CD4-positive, CD25-positive, alpha-beta regulatory T cell (primary cell): ENCODE measurements at places on chromosomes 1 and 21. TPM values are rescaled to one million over a fixed set of nuclear protein-coding genes. Genes with fewer than 3 reads are reported as not detected.

TADA1 gene
- 12.7 TPM for total RNA-seq

DNA sequence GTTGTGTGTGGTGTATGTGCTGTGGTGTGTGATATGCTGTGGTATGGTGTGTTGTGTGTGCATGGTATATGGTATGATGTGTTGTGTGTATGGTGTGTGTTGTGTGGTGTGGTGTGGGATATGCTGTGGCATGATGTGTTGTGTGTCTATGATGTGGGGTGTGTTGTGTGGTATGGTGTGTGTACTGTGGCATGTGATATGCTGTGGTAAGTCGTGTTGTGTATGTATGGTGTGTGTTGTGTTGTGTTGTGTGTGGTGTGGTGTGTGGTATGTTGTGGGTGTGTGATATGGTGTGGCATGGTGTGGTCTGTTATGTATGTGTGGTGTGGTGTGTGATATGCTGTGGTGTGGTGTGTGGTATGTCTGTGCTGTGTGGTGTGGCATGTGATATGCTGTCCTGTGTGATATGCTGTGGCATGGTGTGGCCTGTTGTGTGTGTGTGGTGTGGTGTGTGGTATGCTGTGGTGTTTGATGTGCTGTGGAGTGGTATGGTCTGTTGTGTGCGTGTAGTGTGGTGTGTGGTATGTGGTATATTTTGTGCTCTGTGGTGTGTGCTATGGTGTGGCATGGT lies 318.0 kb downstream of the PTPRU start:
- DNase-seq = no peak

- no peak for DNase-seq
Observed at GRCh38 chr1:100458661-100459357, 79.1 kb upstream of the GPR88 start.

DNA sequence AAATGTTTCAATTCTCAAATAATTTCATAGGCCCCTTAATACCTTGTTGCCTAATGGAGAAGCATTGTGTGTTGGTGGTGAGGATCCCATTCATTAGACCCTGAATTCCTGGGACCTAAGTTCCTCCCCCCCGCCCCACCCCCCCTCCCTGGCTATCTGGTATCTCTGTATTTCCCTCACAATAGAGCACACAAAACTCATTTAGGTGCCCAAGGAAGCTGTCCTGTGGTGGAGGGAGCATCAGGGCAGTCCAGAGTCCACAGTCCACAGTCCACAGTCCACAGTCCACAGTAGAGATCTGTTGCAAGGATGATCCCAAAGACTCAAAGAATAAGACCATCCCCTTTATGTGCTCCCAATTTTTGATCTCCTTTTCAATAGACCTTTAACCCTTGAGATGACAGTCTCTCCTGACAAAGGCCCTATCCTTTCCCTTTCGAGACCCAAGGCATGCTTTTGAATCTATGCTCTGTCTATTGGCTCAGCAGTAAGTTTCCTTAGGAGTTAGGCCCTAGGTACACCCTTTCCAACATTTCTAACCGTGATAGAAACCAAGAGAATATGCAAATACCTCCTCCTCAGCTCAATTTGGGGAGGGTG lies 123.9 kb downstream of the ZBTB18 start:
- DNase-seq = no peak

GRCh38 chr1:70633004-70633403 lies 221.9 kb downstream of the CTH start:
- no peak for DNase-seq
